Stimulated activated CD8-positive, alpha-beta memory T cell treated with anti-CD3 and anti-CD28 coated beads, Interleukin-2, amount 100 ng/mL, for 1 hour (primary cell): ENCODE measurements at places on chromosomes 12 and 14.

DNA sequence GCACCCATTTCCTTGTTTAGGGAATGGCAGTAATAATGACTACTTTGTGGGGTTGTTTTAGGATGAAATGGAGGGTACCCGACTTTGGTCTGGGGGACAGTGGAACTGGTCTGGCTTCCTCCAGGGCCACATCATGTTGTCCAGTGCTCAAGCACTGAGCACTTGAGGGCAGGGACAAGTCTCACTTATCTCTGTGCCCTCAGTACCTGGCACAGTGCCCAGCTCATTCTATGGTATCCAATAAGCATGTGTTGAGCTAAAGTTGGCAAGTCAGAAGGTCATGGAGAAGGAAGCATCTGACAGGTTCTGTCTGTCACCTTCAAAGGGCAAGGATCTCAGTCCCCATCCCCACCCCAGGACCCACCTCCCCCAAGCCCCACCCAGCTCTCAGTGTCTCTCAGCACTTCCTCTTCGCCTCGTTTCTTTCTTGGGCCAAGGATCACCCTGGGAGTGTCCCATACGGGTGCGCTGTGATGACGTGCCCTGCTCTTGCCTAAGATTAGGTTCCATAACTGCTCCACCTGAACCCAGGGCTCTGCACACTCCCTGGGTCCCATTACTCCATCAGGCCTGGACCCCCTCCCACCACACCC, 24.3 kb upstream of the TMEM106C start:
- no peak for DNase-seq

GRCh38 chr12:118590406-118591150, 214.2 kb downstream of the SUDS3 start:
- DNase-seq, result no peak

DNA sequence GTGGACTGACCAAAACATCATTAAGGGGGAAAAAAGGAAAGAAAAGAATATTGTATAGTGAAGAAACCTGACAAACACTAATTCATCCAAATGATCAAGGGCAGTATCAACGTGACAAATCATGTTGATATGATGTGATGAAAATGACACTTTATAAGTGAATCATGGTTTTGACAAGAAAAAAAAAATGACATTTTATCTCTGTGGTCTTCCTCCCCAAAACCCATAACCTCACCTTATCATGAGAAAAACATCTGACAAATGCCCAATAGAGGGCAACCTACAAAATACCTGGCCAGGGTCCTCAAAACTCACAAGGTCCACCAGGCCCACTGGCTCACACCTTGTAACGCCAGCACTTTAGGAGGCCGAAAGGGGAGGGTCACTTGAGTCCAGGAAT, 13.8 kb downstream of the TMED10 start:
- DNase-seq, result no peak

DNA sequence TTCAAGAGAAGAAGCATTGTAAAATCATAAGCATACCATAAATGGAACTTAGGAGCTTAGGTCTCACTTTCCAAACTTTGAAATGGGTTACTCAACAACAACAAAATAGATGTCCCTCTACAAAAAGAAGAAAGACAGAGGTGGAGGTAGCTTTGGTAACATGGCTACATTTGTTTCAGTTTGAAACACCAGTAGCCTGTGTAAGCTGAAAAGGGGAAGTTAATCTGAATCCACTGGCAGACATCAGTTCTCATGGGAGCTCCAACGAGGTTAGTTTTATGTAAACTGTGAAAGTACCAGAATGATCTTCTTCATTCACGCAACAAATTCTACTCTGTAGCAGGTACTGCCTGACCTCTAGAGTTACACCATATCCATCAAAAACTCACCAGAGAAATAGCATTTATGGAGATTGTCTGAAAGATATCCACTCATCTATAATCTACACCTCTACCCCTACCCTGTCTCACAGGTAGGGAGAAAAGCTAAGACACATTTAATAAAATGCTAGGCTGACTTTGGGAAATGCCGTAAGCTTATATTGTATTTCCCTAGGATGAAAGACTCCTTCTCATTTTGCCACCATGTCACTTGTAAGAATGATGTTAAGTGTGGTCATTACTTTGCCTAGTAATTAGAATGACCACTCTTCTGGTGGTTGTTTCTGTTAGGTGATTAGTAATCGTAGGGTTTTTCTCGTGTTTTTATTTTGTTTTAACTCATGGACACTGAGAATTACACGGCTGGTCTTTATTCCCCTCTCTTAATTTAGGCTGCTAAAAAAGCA, 224.1 kb downstream of the ASCL1 start:
- no peak for DNase-seq

- DNase-seq, result no peak
These were observed 50.6 kb downstream of the DAAM1 start for GRCh38 chr14:59239022-59239421.

- DNase-seq, result peak; percentile 64
These were observed at the start of gene SELPLG for GRCh38 chr12:108633534-108634248. Gene SELPLG, minus strand, starts transcription at chr12:108633894. Its CDS starts 9,587 bp downstream, at chr12:108624307.

GRCh38 chr12:130780880-130781575, 58.0 kb downstream of the STX2 start:
- DNase-seq, result no peak

GRCh38 chr14:100297320-100298300, 8.6 kb downstream of the SLC25A29 start:
- DNase-seq, result no peak

DNA sequence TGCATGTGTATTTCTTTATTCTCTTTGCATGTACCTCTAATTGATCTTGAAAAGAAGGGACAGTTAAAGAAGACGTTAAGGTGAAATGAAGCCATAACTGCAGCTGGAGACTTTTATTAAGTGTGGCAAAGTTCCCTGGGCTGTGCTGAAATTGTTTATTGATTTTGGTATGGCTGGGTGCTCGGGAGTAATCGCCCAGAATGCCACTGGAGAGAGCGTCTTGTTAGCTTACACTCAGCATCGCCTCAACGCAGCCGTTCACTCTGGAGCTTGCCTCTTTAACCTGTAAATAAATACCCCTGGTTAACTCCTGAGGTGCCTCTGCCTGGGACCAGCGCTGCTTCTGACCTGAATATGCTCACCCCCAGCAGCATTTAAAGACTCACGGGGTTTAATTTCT, 98.6 kb downstream of the GPATCH2L start:
- no peak for DNase-seq

DNA sequence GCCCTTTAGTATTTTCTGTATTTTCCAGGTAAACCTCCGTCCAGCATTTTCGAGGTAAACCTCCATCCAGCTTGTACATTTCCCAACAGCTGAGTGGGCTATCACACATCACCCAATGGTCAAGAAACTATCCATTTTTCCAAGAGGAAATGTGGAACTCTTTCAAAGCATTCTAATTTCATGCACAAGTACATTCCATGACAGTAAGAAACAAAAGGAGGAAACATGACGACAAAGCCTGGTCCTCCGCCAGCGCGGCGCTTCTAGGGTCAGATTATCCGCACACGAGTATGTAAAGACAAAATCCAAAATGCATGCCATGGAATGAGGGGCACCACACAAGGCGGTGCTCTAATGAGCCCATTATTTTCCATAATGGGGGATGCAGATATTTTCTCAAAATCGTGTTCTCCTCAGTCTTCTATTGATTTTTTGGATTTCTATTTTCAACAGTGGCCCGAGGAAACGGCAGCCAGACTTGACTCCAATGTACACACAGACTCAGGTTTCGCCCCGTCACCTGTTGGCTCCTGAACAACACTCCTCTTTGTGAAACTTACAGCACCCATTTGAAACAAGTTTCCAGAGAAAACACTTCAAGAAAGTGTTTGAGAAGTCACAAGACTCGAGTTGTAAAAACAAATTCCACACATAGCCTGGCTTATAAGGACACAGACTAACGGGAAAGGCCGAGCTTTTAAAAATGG, 107.4 kb downstream of the PRICKLE1 start:
- DNase-seq, result no peak

GRCh38 chr14:37566811-37567371, 28.2 kb downstream of the FOXA1 start:
- no peak for DNase-seq

GRCh38 chr14:50312734-50313054, 570 bp downstream of the DMAC2L start:
- DNase-seq, result no peak

DNA sequence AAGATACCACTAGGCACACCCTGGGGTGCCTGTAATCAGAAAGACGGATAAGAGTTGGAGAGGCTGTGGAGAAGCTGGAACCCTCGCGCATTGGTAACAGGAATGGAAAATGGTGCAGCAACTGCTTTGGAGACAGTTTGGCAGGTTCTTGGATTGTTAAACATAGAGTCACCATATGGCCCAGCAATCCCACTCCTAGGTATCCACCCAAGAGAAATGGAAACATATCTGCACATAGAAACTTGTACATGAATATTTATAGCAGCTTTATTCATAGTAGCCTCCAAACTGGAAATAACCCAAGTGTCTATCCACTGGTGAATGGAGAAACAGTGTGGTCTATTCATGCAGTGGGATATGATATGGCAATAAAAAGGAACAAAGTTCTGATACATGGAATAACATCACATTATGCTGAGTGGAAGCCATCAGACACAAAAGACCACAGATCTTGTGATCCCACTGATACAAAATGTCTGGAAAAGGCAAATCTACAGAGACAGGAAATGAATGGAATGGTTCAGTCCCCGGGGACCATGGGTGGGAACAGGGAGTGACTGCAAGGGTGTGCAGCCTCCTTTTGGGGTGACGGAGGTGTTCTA, 45.4 kb downstream of the JAG2 start:
- DNase-seq, result no peak

DNA sequence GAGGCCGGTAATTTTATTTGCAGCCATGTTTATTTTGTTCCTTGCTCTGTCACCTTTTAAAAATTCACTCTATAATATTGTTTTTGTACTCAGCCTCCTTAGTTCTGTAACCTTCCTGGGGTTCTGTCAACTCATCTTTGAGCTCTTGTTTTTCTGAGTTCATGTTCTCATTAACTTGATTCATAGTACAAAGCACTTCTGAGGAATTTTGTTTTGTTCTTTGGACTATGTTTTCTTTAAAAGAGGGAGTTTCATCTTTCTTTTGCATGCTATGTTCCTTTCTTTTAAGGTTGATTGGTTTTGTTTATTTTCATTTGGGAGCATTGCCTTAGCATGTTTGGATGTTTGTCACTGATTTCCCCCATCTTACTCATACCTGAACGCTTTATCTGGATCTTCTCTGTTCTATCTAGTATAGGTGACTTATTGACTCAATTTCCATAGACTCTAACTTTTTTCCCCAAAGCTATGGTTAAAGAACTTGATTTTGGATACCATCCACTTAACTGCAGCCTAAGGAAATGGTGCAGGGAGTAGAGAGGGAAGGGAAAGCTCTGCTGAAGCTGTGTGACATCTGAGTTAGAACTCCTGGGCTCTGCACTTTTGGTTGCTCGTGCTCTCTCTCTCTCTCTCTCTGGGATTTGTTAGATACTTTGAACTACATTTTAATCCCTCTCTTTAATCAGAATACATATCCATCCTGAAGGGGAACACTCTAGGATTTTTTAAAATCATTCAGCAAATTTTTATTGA, 268.5 kb downstream of the PAWR start:
- DNase-seq, result no peak

- no peak for DNase-seq
These were observed 6.2 kb downstream of the MYL6 start for GRCh38 chr12:56164345-56164729.

DNA sequence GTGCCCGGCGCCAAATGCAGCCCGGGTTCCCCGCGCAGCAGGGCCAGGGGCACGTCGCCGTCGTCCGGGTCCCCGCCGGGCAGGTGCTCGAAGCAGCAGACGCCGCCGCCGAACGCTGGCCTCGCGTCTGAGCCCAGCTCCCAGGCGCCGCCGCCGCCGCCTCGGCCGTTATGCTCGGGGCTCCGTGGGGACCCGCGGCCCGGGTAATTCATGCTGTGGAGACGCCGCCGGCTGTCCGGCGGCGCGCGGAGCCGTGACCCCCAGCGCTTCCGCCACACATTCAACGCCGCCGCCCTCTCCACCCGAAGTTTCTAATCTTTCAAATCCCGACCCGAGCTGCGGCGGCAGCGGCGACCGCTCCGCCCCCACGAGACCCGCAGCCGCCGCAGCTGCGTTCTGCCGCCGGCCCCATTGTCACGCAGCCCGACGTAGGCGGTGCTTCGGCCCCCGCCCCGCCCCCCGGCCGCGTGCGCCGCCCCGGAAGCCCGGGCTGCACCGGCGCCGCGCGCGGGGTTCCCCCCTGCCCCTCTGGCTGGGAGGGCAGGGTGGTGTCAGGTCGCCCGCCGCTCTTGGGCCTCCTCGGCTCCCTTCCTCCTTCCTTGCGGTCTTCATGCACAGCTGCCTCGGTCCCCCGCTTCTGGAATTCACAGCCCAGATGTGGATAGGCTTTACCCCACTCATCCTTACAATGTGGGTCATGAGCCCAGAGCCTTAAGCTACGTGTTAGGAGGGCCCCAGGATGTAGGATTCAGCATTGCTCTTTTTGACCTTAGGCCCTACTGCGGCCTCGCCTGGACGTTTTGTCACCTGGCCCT, at the start of gene DDHD1:
TSS of gene DDHD1 (minus strand) at position 437 of the 815 bp plus-strand sequence. CDS start at position 212, 225 bp downstream.
- peak; percentile 76 for DNase-seq

GRCh38 chr12:49032679-49033447, 14.3 kb upstream of the PRKAG1 start:
- no peak for DNase-seq

DNA sequence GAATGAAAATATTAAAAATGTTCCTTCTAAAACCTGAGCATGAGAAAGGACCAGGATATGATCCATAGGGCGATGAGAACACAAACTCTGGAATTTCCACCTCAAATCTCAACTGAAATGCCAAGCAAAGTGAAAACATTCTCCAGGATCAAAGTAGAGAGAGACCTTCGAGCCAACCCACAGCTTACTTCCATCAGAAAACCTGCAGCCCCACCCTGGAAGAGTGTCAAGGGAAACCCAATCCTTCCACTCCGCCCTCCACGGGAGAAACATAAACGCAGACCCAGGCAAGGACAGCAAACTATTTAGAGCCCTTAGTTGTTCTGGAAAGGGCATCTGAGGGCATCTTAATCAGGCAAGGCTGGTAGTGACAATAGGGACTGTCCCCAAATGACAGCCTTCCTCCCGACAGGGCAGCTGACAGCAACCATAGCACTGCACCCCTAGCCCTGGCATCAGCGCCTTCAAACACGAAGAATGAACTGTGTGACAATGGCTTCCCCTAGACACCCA, 21.8 kb downstream of the SLC15A4 start:
- DNase-seq, result no peak
